GM13977 (cell line): ENCODE measurements at places on chromosomes 7 and 10.

- DNase-seq = no peak
Observed at GRCh38 chr7:67311901-67312300, 315.3 kb downstream of the TYW1 start.

DNA sequence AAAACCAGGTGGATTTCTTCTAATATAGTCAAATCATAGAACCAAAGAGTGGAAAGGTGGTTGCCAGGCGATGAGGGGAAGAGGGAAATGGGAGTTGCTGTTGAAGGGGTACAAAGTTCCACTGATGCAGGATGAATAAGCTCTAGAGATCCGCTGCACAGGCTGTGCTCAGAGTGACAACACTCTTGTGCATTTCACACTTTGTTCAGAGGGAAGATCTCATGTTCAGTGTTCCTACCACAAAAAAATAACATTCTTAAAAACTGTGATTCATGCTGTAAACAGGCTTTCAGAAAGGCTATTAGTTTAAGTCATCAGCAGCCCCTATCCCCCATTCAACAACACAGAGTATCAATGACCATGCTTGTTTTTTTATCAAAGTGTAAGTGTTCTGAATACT is 213.8 kb downstream of the COBL start:
- DNase-seq = no peak

DNA sequence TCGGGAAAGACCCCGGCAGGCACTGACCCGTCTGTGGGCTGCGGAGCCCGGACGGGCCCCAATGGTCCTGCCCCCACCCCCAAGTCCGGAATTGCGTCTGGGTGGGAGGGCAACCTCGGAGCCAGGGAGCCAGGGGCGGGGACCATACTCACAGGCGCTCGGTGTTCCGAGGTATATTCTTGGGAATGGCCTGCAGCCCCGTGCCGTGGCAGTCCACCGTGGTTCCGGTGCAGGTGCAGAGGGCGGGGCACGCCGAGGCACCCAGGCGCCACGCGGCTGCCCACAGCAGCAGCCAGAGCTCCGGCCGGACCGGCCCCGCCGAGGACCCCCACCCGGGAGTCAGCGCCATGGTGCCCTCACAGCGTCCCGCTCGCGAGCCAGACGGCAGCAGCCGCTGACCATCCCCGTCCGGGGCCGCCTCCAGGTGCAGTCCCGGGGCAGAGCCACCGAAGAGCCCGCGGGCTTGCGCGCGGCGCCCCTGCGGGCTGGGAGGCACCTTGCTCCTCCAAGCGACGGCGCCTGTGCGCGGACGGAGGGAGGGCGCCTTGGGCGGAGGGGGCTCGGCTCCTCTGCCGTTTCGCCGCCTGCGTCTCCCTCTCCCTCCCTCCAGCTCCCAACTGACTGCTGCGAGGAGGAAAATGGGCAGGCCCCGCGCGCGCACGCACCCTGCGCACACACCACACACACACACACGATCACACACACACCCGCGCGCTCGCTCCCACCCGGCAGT is at the start of gene SLIT1:
Gene SLIT1, minus strand, starts transcription at position 634 of the 733 bp plus-strand sequence. Its CDS starts 285 bp downstream, at position 349.
- no peak for DNase-seq

GRCh38 chr7:80732630-80733029 is 94.2 kb downstream of the CD36 start:
- no peak for DNase-seq

GRCh38 chr7:74581916-74582440 is 75.5 kb upstream of the GTF2I start:
- no peak for DNase-seq

GRCh38 chr7:47965456-47965855 is 14.0 kb downstream of the HUS1 start:
- DNase-seq = no peak

- DNase-seq = no peak
Observed at GRCh38 chr7:134574322-134574721, 25.4 kb downstream of the AKR1B15 start.

DNA sequence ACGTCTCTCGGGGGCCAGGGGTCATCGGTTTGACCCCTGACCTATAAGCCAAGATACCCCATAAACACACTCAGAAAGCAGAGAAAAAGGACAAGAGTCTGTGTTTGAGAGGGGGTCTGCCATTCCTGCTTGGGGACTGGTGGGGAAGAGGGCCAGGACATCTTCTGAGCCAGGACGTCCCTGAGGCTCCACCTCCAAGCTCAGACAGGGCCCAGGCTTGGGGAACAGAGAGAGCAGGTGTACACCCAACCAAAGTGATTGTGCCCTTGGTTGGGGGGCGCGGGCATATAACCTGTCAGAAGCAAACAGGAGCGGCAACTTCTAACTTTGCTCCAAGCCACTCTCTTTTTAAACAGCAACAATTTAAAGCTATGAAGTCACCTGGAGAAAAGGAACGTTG is 33.9 kb upstream of the PPIF start:
- DNase-seq = no peak

DNA sequence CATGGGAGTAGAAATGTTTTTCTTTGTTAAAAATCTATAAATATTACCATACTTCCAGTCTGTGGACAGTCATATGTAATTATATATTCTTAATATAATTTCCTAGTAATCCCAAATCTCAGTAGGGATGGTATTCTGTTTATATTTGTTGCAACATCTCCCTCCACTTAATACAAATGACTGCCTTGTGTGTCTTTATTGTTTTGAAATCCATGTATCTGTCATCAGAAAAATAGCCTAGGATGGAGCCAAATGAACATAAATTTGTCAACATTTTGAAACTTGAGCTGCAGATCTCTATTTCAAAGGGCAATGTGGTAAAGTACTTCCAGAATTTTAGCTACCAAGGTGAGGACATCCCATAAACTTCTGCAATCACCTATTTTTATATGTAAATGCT is 290.7 kb downstream of the TSPAN12 start:
- DNase-seq = no peak

- DNase-seq = no peak
Observed at GRCh38 chr10:28853195-28853594, 175.9 kb downstream of the BAMBI start.

- no peak for DNase-seq
Observed at GRCh38 chr7:97015756-97016380, 8.8 kb downstream of the DLX5 start.
